ENCODE measurements at places on chromosomes 2 and 18. TPM values are rescaled to one million over a fixed set of nuclear protein-coding genes. Genes with fewer than 3 reads are reported as not detected.

- no peak for DNase-seq
Measured at GRCh38 chr18:58605027-58606020, 23.6 kb downstream of the ALPK2 start.

- peak; percentile 57 for DNase-seq
Measured at GRCh38 chr2:121699421-121700333, 37.0 kb downstream of the NIFK start.

DNA sequence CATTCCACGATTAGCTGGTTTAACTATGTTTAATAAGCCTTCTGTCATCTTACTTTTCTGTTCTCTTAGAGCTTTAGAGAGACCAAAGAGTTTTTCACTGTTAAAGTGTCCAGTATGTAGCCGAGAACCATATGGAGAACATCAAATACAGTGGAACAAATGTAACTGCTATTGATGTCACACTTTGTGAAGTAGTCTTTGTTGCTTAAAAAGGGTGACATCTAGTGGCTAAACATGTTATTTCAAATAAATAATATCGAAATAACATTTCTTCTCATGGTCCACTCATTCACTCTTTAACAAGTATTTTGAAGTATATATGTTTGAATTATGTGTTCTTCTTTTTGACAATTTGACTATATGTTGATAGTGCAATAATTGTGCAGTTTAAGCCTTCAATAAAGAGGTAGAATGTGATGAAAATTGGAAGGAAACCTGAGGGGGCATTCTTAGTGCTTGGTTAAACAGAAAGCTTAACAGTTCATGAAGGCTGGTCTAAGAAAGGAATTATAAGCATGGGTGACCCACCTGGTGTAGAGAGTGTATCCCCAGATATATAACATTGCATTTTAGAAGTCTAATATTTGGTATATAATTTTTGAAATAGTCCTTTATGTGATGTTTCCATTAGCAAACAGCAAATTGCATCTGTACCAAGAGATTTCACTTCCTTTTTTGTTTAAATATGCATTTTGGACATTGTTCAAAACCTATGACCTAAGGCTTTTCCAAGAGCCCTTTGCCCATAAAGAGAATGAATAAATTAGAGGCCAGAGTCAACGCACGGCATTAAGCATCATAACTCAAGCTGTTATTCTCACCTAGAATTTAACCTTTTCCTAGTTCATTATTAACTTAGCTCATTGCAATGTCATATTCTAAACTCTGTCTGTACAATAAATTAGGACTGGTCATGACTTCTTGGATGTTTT lies 112.1 kb downstream of the KYNU start:
- no peak for DNase-seq

DNA sequence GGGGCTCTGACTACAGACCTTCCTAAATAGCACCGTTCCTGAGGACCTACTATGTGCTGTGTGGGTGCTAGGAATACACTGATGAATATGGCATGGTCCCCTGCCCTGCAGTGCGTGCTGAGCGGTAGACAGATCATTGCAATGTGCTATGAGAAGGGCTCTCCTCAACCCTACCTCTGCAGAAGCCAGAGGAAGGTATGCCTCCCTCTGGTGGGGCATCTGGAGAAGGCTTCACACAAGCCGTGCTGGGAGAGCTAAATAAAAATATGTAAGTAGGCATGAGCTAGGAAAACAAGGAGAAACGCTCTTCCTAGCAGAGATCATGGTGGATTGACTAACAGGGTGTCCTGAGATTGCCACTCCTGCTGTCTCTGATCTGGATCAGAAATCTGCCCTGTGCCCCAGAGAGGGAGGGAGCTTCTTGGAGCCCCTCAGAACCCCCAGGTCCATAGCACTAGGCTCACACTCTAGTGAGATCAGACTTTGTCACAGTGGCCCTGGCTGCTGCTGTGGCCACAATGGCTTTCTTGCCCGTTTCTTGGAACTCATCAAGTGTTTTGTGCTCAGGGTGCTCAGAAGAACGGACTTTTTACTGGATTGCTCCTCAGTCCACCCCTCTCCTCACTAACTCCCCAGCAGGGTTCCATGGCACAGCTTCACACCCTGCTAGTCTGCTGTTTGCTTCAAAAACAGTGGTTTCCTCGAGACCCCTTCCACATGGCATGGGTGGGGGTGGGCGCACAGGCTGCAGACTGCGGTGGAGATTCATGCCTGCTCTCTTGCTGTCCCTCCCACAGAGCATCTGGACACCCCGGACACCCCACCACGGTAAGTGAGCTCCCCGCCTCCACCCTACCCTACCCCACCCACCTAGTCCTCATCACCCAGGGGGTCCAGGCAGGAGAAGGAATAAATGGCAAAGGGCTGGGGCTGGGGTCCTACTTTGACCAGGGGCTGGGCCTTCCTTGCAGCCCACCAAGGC lies 14.2 kb downstream of the SIGLEC15 start:
- peak; percentile 57 for DNase-seq

GRCh38 chr2:54030396-54030741 lies 59.6 kb upstream of the PSME4 start:
- DNase-seq, result no peak

GRCh38 chr2:212282671-212283261 lies 255.8 kb downstream of the ERBB4 start:
- DNase-seq, result no peak

DNA sequence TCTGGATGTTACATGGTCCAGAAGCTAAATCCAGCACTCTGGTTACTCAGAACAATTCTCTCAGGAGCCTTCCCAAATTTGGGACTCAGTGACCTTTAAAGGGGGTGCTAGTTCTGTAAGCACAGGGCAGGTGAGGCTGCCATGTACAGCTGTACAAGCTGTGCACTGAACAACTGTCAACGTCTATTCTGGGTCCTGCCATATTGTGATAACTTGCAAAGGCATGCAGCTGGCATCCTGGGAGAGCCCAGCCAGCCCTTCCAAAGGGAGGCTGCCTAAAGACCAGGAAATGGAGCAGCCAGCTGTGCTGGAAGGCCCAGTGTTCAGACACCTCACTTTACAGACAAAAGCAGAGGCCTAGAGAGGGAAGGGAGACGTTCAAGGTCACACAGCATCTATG lies 204.8 kb downstream of the KLHL29 start:
- no peak for DNase-seq

DNA sequence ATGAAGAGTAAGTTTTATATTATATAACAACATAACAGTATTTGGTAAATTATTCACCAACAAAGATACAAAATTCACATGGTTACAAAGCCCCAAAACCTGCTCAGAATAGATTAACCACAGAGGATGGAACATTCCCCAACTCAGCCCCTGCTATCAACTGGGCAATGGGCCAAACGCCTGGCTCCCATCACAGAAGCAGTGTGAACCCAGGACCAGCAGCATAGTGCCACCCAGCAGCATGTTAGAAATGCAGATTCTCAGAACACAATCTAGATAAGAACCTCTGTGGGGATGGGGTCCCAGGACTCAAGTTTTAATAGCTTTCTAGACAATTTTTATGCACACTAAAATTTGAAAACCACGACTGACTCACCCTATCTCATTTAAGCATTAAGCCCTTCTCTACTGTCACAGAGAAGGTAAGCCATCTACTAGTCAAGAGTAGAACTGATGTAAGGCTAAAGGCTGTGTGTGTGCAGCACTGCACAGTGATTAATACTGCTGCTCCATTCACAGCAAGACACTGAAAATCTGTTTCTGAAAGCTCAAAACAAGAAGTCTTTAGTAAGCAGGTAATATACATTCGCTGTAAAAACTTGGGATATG lies 15.2 kb downstream of the AFG3L2 start:
- DNase-seq, result no peak

- no peak for DNase-seq
Measured at GRCh38 chr2:133143645-133144044, 424.6 kb downstream of the NCKAP5 start.

DNA sequence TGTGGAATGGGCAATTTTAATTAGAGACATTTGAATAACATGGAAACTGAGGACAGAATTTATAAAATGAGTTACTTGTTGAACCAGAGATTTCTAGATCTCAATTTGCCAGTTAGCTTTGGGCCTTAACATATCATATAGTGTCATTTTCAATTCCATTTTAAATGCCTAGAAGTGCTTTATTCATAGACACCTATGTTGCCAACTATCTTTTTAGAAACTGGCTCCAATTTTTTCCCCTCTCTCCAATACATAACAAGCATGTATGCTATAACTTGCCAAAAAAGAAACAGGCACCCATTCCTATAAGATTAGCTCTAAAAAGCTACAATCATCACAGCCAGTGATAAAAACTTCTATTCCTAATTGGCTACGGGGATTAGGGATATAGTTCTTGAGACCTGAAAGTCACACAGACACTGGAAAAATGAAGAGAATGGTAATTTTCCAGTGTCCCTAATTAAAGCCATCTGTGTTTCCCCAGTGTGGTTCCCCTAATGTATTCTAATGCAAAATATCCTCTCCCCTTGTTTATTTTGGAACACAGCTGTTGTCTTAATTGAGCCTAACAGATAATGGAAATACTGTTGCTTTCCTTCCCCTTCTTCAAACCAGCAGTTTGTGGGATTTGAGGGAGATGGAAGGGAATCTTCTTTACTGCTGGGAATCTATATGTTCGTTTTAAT lies 205.5 kb upstream of the FSHR start:
- no peak for DNase-seq

DNA sequence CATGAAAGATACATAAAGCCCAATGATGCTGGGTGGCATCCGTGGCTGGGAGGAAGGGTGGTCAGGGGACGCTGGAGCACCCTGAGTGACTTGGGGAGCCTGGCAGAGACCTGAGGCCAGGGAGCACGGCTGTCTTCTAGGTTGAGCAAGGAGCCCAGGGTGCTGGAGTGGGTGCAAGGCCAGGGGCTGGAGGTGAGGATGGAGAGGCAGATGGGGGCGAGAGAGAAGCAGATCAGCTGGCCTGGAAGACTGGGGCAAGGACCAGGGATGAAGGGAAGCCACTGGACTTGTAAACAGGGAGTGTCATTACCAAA lies 52.2 kb downstream of the FAM178B start:
- DNase-seq, result no peak

DNA sequence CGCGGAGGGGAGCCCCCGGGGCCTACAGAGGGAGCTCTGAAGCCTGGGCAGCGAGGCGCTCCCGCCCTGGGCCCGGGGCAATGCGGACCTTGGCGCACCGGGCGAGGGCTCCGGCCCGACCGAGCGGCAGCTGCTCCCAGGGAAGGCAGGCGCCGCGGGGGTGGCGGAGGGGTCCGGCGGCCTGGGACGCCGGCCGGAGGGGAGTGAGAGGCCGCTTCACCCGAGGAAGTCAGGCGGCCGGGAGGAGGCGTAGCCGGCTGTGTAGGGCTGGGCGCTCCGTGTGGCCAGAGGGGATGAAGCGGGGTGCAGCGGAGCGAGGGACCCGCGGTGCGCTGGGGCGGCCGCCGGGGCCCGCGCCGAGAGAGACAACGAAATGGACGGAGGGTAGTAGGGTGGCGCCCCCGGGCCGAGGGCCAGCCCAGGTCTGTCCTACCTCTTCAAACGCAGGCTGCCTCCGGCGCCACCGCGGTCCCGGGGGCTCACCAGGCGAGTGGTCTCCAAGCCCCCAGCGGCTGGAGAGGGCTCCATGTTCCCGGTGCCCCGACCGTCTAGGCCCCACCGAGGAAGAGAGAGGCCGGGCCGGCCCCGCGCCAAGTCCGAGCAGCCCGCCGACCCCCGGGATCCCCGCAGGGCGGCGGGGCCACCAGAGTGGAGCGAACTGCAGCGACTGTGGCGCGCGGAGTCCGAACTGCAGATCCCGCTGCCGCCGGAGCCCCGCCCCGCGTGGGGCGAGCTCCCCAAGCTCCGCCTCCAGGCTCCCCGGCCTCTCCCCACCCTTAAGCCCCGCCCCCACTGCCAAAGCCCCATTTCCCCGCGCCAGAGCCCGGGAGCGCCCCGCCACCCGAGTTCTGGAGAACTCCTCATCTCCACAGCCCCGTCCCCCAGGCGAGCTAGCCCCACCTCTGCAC lies at the start of gene SLC30A3:
Gene SLC30A3, minus strand, starts transcription at position 669 of the 908 bp plus-strand sequence. Its CDS starts 141 bp downstream, at position 528.
- no peak for DNase-seq

- no peak for DNase-seq
Measured at GRCh38 chr2:11411768-11412448, 54.1 kb downstream of the E2F6 start.

Gene TXNDC9
- total RNA-seq, result 54.4 TPM

Gene MC2R
- not detected for total RNA-seq

Gene CNGA3
- total RNA-seq, result under 0.01 TPM

Gene RASGRP3
- 13.1 TPM for total RNA-seq

Gene RBM43
- total RNA-seq, result 6.6 TPM

Gene LYPD6B
- total RNA-seq, result 0.32 TPM

Gene CD226
- total RNA-seq, result 4.9 TPM

Data from breast epithelium (tissue), 4 donors.